ENCODE measurements at places on chromosomes 11 and 22.

GRCh38 chr11:103887001-103887658, 149.3 kb upstream of the DDI1 start:
- DNase-seq: no peak

- DNase-seq: no peak
These were observed 16.7 kb downstream of the MRPL23 start for GRCh38 chr11:1963864-1964263.

- no peak for DNase-seq
These were observed 60.4 kb upstream of the UBASH3B start for GRCh38 chr11:122594986-122595645.

- DNase-seq: no peak
These were observed 206.6 kb downstream of the GRIK4 start for GRCh38 chr11:120718171-120718570.

DNA sequence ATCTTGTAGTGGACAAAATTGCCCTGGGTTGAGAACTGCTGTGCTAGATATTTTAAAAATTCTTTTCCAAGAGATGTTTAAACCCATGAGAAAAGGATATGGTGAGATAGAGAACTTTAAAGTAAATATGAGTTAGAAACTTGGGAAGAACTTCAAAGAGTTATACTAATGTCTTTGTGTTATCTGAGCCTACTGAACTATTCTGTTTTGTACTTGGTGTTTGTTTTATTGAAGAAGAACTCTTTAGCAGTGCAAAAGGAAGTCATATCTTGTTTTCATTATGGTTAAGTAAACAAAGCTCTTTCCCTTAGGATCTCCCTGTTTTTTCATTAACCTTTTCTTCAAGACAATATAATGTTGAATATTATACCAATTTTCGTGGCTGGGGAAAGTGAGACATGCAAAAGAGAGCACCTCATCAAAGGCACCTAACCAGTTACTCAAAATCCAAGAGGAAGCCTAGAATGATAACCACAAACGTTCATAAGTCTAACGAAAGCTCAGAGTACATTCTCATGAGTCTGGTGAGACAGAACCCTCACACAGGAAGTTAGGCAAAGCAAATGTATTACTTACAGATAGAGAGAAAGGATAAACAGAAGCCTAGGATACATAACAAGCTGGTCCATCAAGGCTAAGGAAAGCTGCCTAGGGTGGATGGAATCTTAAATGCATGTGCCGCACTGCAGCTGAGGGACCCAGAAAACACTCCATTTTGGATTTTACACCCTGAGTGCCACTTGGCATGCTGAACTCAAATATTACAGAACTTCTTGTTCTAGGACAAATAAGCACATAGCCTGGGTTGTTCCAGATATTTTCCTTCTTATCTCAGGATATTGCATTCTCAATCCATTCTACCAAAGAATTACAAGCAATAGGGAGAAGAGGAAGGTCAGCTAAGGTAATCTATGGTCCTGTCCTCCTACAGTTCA, 112.5 kb upstream of the ANO3 start:
- no peak for DNase-seq

DNA sequence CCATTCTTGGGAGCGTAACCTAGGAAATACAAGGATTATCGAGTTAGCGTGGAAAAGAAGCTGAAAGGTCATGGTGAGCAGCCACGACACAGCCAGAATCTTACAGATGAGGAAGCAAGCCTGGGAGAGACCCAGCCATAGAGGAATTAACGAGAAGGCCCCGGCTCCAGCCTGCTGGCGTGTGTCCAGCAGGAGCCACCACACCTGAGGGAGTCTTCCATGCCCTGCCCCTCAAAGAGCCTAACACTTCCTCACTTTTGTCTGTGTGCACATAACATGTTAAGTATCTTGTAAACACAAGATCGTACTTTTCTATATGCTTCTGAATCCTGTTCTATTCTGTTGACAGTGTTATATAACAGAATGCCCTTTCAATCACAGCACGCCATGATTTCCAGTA, 18.1 kb downstream of the CECR2 start:
- DNase-seq: no peak

GRCh38 chr11:114321621-114322257, 25.5 kb downstream of the NNMT start:
- no peak for DNase-seq

DNA sequence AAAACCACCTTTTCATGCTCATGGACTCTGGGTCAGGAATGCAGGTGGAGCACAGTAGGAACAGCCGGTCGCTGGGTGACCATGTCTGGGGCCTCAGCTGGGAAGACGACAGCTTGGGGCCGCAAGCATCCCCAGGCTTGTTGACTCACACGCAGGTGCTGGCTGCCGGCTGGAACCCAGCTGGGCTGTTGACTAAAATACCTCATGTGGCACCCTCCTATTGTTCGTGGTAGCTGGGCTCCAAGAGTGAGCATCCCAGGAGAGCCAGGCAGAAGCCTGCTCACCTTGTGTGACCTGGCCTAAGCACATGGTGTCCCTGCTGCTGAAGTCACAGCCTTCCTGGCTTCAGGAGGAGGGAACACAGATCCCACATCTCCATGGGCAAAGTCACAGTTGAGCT, 9.4 kb downstream of the DPP3 start:
- DNase-seq: no peak

GRCh38 chr22:46056546-46057245, 79.7 kb upstream of the WNT7B start:
- no peak for DNase-seq

DNA sequence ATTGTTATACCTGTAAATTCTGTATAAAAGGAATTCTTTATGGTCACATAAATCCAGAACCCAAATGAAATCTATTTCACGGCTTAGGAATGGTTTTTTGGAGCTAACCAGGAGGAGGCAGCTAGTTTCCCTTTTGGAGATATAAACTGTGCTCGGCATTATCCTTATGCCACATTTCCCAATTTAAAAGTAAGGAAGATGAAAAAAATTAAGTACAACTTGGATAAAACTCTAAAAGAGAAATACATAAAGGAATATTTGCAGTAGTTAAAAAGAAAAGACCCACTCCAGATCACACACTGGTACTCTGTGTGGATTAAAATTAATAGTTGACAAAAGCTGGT, 17.7 kb downstream of the DLAT start:
- no peak for DNase-seq

DNA sequence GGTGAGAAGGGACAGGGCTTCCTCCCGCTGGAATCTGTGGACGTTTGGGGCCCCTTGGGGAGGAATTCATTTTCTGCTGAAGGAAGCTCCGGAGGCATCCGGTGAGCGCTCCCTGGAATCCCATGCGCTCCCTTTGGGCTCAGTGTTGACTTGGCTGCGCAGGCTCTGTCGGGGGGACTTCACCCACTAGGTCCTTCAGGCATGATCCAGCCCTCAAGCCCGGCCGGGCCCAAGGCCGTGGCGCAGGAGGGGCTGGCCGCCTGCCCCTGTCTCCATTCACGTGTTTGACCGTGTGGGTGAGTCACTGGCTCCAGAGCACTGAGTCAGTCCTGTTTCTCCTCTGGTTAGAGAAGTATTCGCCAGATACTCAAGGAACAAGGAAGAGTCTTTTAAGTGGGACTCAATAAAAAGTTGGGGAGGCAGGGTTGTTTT, 1.4 kb downstream of the CTTN start:
- DNase-seq: no peak

- no peak for DNase-seq
These were observed 18.5 kb downstream of the OR51F1 start for GRCh38 chr11:4751201-4751600.

DNA sequence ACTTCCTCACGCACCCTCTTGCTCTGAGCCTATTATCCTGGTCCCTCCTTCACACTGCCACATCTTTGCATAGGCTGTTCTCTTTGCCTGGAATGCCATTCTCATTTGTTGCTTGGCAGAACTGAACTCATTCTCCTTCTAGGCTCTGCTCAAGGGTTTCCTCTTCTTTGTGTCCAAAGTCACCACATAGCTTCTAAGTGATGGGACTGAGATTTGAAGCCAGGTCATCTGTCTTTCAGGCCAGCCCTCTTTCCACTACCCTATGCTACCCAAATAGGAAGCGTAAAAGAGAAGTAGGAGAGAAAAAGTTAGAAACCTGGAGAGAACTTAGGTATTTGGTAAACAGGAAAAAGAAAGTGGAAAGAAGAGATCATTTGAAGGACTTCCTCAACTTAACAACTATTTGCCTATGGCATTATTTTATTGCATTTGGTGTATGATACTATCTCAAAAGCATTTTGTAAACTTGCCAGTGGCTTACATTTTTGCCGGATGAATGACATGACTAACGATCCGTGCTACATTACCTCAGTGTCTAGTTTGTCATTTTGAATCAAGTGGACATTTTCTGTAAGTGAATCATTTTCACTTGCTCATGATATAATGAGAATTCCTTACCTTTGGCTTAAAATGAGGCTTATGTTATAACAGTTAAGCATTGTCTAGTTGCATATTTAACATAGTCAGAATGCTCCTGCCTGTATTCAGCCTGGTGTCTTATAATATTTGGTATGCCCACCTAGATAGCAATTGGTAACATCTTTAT, 18.5 kb downstream of the NF2 start:
- DNase-seq: no peak

- no peak for DNase-seq
These were observed 9.5 kb upstream of the TSG101 start for GRCh38 chr11:18536209-18536608.

DNA sequence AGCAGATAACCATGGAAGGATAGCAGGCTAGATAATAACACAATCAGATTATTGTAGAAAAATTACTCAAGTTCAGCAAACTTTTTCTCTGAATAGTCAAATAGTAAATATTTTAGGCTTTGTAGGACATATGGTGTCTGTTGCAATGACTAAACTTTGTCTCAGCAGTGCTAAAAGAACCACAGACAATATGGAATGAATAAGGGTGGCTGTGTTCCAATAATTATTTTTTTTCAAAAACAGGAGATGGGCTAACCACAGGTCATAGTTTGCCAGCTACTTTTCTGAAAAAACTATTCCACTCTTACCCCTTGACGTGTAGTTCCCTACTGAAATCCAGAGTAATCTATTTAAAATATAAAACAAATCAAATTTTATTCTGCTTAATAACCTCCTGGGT, 153.9 kb upstream of the LRRC4C start:
- no peak for DNase-seq

DNA sequence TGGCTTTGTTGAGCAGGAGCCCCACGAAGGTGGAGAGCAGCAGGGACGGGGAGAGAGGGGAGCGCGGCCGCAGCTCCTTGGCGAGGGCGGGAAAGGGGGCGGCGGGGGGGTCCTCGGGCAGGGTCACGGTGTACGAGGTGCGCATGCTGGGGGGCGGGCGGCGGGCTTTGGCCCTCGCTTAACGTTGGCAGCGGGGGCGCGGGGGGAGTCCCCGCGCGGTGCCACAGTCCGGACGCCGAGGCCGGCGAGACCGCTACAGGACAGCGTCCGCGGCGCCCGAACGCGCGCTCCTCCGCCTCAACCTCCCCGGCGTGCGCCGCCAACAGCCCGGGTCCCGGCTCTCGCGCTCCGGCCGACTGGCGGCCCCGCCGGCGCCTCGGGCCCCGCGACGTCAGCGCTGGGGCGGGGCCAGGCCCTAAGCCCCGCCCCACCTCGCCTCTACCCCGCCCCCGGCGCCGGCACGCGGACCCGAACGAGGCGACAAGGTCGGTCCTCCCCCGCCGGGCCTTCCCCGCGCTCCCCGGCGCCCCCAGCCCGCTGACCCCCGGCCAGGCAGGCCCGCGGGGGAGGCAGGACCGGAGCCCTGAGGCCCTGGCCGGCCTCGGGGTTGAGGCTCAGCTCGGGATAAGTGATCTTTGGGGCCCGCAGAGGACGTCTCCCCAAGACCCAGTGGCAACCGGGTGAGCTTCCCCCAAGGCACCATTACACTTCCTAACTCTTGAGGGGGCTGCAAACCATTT, 17.5 kb downstream of the USP2 start:
- DNase-seq: peak; percentile 82

GRCh38 chr22:29987137-29987536, 93.1 kb upstream of the HORMAD2 start:
- no peak for DNase-seq

- DNase-seq: no peak
These were observed 148.1 kb downstream of the DYNC2H1 start for GRCh38 chr11:103257360-103257759.

GRCh38 chr22:37312549-37313183, 30.4 kb downstream of the CYTH4 start:
- DNase-seq: no peak

GRCh38 chr11:86954269-86955110, 705 bp downstream of the FZD4 start:
- DNase-seq: peak; percentile 15

DNA sequence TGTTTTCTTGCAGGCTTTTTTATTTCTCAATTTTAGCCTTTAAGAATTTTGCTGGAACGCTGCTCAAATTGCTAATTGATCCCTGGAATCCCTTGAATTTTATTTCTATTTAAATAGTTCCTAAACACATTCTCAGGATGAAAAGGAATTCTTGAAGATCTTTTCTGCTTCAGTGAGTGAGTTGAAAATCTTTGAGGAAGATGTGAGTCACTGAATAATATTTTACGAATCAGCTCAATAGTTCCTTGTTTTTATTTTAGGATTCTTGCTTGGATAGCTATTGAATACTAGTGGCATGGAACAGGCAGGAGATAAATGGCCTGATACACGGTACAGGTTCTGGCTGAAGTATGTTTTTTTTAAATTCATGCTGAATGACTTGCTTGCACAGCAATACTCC, 194.6 kb upstream of the CCDC90B start:
- DNase-seq: no peak

DNA sequence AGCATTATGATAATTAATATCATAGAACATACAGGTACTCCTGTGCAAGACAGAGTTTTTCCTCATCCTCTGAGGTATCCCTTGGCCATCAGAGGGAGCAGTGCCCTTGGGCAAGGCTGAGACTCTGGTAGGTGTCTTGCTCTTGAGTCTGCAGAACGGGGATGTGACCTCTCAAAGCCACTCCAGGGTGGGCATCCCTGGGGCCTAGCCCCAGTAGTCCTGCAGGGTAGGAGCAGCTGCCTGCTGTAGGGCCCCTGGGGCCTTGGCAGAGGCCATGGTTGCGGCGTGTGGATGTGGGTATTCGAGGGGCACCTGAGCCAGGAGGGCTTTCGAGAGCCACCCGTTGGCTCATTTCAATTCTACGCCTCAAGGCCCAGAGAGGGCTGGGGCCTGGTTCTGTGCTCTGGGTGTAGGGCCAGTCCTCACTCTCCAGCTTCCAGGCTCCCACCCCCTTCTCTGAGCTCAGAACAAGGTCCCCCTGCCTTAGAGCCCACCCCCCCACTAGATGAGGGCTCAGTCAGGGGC, 7.7 kb upstream of the OMP start:
- DNase-seq: no peak

DNA sequence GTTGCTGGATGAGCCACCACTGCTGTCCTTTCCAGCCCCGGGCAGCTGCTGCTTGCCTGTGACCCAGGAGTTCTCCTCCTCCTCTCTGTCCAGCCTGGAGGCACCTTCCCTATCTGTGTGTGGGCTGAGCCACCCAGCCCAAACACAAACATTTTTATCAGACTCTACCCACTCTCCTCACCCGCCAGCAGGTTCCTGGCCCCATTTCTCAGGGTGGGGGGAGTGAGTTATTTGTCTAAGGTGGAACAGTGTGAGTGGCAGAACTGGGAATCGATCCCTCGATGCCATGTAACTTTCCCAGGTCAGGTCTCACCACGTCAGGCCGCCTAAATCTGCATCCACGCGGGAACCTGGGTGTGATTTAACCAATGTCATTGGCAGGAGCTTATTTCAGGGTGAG, 20.8 kb upstream of the SMIM38 start:
- DNase-seq: no peak

Measured in GM10248 (cell line).